Thymus (tissue), 14 donors: ENCODE measurements at places on chromosomes 2 and 18.

DNA sequence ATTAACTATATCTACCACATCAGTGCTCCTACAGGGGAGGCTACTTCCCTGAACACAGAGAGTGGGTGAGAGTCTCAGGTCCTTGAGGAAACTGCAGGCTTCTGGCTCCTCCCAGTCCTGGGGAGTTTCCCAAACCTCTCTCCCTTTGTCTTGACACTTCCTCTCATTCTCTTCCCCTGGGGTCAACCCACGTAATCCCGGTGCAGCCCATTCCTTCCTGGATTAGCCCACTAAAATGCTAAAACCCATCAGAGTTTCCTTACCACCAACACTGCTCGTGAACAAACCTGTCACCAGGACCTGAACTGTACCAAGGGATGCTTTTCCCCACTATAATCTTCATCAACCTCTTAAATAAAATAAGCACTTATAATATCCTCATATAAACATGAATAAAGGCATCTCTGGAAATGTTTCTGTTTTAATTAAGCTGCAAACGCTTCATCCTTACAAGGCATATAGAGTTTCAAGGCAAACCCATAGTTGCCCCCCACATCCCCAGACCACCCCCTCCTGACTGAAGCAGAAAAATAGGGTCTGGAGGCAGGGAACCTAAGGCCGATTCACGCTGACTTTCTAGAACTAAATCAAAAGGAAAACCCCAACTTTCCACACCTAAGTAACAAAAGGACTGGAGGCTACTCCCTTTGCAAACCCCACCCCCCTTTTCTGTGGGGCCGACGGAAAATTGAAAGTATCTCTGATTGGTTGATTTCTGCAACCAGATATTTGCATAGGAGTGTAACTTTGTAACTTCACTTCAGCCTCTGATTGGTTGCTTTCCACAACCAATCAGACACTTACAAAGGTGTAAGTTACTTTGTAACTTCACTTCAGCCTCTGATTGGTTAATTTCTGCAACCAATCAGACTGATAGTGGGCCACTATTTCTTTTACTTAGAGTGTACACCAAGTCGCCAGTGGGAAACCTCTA lies 19.0 kb downstream of the TMSB10 start:
- DNase-seq: no peak

DNA sequence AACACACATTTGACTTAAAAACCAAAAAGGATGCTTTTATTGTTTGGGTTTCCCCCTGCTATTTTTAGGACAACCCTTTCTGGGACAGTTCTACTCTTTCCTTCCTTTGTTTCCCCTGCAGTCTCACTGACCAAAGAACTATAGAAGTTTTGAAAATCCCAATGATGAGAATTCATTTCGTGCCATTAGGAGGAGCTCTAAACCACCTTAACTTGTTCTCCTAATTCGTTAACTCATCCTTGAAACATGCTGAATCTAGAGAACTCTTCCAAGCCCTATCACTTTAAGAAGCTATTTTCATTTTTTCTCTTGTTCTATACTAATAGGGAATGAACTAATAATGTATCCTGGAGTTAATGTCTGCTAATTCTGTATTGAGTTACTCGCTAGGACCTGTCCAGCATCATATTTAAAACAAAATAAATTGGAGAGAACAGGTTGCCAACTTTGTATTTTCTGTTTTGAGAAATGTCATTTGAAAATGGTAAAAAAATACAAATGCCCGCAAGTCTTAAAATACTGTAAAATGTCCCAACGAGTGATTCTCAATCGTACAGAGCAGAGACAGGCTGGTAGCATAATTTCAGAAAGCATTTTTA lies 62.9 kb downstream of the AFTPH start:
- no peak for DNase-seq

GRCh38 chr2:150168595-150169236 lies 318.8 kb downstream of the RND3 start:
- DNase-seq: no peak

DNA sequence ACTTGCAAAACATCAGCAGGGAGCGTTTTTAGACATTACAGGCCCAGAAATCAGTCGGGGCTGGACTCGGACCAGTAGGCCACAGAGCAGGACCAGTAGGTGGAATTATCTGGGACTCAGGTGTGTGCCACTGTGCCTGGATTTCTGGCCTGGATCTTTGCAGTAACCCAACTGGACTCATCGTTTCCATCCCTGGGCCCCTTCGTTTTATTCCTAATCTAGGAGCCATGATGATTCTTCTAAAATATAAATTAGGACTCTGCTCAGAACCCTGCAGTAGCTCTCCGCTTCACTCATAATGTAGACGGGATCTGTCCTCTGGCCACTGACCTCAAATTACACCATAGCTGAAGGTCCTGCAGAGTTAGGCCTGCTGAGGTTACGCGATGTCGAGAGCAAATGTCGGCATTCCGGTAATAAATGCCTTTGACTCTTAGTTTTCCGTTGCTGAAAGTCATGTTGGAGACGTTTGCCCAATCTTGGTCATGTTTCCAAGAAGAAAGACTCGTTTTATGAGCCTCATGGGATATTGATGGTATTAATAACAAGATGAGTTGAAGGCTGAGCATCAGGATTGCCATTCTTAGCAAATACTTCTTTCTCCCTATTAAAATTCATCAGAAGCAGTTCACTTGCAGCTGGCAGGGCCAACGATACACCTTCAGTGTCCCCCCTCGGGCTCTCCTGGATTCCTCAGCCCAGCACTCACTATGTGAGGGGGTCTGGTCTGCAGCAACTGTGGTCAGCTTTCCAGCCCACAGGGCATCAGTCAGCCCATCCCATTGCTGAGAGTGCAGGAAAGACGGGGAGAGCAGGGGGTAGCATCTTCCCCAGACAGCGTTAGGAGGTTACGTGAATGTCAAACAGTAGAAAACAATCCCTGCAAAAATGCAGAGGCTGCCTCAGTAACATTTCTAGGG lies 39.9 kb upstream of the KLF11 start:
- DNase-seq: no peak

DNA sequence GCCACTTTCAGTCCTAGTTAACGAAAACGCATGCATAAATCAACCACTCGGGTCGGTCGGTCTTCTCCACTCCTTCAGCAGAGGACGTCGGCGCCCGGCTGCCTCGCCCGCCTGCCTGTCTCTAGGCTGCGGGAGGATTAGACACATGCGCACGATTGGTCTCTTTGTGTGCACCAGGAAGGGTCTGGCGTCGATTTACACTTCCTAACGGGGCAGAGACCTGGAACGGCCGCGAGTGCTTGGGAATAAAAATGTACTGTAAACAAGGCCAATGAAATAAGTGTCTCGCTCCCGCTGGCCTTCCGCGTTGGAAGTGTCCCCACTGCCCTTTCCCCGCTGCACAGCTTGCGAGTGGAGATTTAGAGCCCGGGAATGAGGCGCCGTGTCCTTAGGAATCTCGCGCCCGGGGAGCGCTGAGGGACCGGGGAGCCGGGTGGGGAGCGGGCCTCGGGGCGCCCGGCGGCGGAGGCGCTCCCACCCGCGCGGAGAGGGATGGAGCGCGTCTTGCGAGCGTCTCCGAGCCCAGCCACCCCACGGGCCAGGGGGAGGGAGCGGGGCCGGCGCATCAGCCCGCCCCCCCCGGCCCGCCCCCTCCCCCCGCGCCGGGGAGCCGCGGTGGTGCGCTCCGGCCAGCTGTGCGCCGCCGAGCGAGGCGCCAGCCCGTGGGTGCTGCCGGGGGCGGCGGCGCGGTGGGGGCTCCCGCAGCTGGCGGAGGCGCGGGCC lies at the start of gene DOK6:
TSS of gene DOK6 (plus strand) at position 636 of the 723 bp plus-strand sequence.
- no peak for DNase-seq

- DNase-seq: no peak
Measured at GRCh38 chr2:55224761-55225261, 7.3 kb downstream of the CLHC1 start.

DNA sequence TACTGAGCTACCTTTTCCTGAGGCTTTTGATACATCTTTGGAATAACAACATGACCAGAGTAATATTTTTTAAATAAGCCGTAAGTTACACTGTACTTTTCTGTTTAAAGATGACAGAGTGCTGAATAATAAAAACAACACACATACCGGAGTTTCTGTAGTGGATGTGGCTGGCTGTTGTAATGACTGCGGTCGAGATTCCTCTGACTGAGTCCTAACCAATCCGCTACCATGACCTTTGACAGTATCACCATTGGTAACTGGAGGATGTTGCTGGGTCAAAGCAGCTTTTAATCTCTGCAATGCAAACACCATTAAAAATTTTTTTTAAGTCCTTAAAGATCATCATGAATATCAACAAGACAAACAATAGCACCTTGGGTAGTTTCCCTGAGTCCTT lies 70.7 kb downstream of the ATF2 start:
- no peak for DNase-seq

- no peak for DNase-seq
Measured at GRCh38 chr2:20213651-20214565, 11.0 kb downstream of the SDC1 start.

GRCh38 chr2:12177455-12178288 lies 431.2 kb downstream of the LPIN1 start:
- DNase-seq: peak; percentile 54

- DNase-seq: no peak
Measured at GRCh38 chr2:50785816-50786215, 246.1 kb downstream of the NRXN1 start.

- DNase-seq: no peak
Measured at GRCh38 chr18:2070631-2071030, 500.7 kb downstream of the METTL4 start.

- DNase-seq: peak; percentile 16
Measured at GRCh38 chr2:191846515-191847476, at the start of gene CAVIN2. CAVIN2 (minus strand) TSS chr2:191847088; CDS start chr2:191846925, 163 bp downstream.

DNA sequence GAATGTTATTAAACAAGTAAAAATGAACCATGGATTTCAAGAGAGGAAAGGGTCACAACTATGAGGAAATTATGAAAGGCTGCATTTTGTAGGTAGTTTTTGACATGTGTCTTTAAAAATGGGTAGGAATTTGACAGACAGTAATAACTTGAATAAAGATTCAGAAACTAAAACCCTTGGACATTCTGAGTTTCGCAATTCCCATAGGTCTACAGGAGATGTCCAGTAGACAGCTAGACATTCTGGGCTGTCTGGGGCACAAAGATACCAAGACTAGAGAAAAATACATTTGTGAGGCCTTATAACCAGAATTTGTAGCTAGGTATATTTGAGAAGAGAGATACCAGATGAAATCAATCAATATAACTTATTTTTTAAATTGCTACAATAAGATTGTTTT lies 42.3 kb downstream of the DNAJC10 start:
- no peak for DNase-seq

GRCh38 chr2:70964596-70965386 lies 13.6 kb upstream of the ANKRD53 start:
- peak; percentile 77 for DNase-seq

- DNase-seq: no peak
Measured at GRCh38 chr2:131035112-131035825, 58.0 kb downstream of the FAM168B start.

GRCh38 chr2:96305979-96306308 lies 598 bp upstream of the SNRNP200 start:
- DNase-seq: no peak

DNA sequence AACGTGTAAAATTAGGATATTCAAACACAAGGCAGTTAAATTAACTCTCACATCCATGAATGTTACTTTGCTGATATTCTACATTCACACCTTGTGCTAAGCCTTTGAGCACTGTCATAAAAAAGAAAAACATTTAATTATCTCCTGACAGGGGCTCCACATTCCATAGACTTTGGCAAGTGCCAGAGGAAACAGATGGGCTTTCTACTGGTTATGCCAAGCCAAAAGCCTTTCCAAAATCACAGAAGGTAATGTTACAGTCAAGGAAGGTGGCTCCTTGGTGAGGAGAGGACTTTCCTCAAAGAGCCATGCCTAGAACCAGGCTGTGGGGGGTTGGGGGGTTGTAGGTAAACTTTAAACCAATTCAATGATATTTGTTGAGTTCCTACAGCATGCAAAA lies 12.4 kb downstream of the MYO5B start:
- DNase-seq: no peak

GRCh38 chr2:224938651-224939182 lies 103.6 kb downstream of the DOCK10 start:
- no peak for DNase-seq

GRCh38 chr2:45626387-45627221 lies 15.5 kb upstream of the SRBD1 start:
- no peak for DNase-seq

GRCh38 chr2:164388511-164388910 lies 232.8 kb downstream of the GRB14 start:
- DNase-seq: no peak

DNA sequence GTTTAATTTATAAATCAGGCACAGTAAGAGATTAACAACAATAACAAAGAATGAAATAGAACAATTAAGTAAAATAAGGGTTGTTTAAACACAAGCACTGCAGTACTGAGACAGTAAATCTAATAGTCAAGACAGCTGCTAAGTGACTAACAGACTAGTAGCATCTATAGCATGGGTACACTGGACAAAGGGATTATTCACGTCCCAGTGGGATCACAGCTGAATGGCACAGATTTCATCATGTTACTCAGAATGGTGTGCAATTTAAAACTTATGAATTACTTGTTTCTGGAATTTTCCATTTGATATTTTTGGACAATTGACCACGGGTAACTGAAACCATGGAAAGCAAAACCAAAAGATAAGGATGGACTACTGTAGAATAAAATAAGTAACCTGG lies 161.9 kb upstream of the DAPL1 start:
- DNase-seq: no peak

DNA sequence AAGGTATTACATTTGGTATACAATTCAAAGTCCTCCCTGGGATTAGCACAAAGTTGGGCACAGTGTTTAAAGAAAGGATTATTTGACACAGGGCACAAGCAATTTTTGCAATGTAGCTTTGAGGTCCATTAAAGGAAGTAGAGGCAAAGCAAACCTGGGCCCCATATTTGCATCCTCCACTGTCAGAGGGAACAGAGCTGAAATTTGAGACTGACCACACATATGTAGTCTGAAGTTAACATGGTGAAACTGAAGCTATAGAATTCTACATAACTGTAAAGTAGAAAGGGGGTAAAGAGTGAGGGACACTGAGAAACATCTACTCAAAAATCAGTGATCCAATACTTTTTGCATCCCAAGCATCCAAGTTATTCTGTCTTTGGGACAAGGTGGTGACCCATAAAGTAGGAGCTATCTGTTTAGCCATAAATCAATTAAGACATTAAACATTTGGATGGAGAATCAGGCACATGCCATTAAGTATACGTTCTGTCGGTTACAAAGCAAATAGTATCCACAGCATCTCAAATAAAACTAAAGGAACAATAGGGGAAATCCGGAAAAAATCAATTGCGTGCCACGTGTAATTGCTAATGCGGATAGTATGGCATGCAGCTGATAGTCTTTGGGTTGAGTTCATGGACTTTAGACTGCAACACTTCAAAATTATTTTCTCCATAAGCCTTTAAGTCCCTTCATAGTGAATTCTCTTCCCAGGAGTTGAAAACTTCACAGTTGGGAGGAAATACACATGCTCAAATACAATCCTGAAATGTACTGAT lies 72.6 kb downstream of the PLEKHM3 start:
- DNase-seq: no peak

- no peak for DNase-seq
Measured at GRCh38 chr2:120357768-120358167, 11.8 kb downstream of the INHBB start.

GRCh38 chr2:44529448-44529847 lies 167.7 kb downstream of the CAMKMT start:
- DNase-seq: no peak
